Fibroblast of skin of left biceps (primary cell): ENCODE measurements at places on chromosomes 12 and 14.

- DNase-seq = no peak
Observed at GRCh38 chr12:71702590-71702989, 16.7 kb downstream of the TMEM19 start.

GRCh38 chr12:112842441-112842840, 50.9 kb downstream of the RPH3A start:
- no peak for DNase-seq

DNA sequence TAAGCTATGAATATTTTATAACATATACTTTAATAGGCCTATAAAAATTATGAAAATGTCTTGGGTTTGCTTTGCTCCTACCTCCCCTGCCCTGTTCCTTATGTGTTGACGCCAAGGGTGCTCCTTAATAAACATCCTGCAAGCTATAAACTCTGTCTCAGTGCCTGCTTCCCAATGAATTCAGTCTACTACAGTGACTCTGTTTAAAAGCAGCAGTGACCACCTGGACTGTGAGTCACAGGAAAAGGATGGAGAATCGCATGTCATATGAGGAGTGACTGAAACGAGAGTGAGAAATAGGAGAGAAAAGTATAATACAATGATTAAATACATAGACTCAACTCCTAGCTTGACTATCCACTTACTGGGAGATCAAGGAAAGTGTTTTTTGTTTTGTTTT, 41.1 kb upstream of the CFAP54 start:
- no peak for DNase-seq

DNA sequence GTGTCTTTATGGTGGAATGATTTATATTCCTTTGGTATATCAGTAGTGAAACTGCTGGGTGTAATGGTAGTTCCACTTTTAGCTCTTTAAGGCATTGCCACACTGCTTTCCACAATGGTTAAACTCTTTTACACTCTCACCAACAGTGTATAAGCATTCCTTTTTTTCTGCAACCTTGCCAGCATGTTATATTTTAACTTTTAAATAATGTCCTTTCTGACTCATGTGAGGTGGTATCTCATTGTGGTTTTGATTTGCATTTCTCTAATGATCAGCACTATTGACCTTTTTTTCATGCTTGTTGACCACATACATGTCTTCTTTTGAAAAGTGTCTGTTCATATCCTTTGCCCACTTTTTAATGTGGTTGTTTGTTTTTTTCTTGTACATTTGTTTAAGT, 142.5 kb downstream of the MSRB3 start:
- DNase-seq = no peak

GRCh38 chr14:89957791-89958190, 2.1 kb downstream of the TDP1 start:
- DNase-seq = no peak

- peak; percentile 97 for DNase-seq
Observed at GRCh38 chr12:7060353-7060954, at the start of gene C1S. Gene C1S, plus strand, starts transcription at chr12:7060718. Its CDS starts 1,195 bp downstream, at chr12:7061913.

DNA sequence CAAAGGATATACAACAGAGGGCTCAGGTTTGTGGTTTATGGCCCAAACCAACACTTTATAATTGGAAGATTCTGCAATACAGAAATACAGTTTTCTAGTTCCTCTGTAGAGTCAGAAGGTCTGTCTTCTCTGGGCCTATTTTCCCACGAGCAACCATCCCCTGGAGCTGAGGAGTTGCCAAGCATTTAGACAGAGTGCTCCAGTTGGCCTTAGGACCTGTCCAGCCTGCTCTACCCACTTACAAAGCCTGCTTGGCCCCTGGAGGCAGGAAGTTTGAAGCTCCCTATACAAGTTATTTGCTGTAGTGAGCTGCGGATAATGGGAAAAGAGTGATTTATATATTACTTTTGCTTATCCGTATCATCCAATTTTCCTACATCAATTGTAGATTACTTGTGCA, 60.8 kb upstream of the HSPB8 start:
- DNase-seq = no peak

- peak; percentile 83 for DNase-seq
Observed at GRCh38 chr12:43151441-43151981, 400.5 kb downstream of the ADAMTS20 start.

DNA sequence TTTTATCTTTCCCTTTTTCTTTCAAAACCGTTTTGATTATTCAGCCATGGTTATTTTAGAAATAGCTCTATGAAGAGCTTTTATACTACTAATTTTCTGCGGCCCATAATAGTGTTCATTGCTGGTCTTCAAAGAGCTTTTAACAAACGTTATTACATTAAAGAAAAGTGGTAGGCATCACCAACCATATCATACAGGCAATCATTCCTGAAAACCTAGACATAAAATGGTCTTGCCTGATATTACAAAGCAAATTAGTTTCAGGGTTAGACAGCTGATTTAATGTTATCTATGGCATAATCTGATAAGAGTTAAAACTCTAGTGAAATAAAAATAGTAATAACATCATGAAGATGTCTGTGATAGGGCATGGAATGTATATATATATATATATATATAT, 89.7 kb upstream of the CNTN1 start:
- DNase-seq = no peak

- DNase-seq = no peak
Observed at GRCh38 chr12:115570069-115570777, 707.3 kb downstream of the MED13L start.

DNA sequence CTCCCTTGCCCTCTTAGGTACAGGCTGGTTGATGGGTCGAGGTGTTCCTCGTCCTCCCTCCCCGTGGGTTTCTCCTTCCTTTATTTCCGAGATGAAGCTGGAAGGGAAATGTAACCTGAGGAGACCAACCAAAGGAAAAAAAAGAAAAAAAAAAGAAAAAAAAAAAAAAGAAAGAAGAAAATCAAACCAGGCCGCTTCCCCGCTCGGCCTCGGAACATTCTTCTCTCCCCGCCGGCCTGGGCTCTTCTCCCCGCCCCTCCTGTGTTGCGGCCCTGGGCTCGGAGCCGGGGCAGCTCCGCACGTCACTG, 1.6 kb upstream of the NFATC4 start:
- no peak for DNase-seq

GRCh38 chr14:94485944-94486841, 10.2 kb upstream of the SERPINA9 start:
- peak; percentile 16 for DNase-seq

DNA sequence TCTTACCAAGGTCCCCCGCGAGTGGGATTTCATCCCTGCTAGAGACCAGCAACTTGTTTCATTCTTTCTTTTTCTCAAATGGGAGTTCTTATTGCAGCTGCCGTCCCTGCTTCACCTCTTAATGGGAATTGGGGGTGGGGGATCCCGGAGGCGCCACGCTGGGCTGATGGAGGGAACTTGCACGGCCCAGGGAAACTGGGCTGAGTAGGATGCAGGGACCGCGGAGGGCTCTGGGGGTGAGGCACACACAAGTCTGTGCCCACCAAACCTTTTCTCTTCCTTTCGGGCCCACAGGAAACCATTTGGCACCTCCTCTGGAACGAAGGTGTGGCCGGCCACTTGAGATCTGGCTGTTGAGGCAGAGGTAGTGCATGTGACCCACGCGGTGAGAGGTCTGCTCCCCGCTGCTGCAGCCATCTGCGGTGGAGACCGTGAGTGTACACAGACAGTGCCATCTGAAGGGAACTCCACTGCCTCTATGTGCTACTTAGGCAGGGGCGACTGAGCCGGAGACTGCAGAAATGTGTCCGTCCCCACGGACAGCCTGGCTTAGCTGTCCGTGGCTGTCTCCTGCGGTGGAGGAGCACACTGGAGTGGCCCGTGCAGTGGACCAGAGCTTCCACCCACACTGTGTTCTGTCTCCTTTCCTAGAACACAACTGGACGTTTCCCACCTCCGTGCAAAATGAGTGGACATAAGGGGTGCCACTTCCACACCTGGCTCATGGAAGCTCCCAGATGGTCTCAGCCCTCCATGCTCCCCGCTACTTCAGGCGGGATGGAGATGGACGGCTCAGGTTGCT, 42.1 kb upstream of the TESC start:
- DNase-seq = no peak

DNA sequence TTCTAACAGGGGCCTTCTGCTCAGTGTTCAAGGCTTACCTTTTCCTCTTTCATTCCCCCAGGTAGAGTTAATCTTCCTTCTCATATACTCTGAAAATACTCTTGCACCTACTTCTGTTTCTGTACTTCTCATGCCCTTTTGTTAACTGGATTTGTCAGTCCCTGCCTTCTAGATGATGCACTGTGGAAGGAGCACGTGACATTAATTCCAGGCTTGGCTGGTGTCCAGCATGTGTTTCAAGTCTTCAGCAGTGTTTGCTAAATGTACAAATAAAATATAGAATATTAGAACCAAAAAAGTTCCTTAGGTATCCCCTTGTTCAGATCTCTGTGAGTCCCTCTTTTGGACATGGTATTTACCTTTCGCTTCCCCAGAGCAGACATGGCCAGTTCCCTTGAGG, 27.9 kb upstream of the EVL start:
- no peak for DNase-seq

- DNase-seq = peak; percentile 92
Observed at GRCh38 chr14:92625213-92625612, 111.6 kb downstream of the RIN3 start.

GRCh38 chr14:95943699-95944098, 67.1 kb downstream of the TUNAR start:
- no peak for DNase-seq

GRCh38 chr12:45184147-45184963, 31.5 kb upstream of the ANO6 start:
- DNase-seq = no peak

DNA sequence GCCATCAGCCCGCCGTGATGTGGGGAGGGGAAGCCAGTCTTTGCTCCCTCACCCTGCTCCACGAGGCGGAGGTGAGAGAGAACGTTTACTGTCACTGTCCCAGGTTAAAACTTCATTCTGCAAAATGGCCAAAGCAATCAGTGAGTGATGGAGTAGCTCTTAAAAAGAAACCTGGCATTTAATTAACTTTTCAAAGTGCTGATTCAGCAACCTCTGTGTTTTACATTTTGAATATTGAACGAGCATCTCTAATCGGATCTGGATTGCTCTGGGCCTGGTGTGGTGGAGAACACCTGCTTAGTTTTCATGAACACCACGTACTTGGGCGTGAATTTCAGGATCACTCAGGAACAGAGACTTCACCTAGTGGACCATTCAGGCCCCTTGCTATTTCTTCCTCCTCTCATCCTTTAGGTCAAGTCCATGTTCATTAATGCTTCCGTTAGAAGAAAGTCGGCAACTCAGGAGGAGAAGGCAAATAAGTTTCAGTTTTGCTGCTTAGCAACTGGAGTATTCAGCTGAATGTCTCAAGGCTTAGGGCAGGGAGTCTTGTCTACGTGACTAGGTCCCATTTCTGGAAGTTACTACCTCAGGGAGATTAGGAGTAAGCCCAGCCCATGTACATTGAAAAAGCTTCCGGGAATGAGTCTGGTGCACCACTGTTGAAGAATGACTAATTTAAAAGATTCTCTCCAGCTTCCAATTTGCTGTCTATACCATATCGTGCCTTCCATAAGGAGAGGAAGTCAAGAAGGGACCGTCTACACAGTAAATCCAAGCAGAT, 68.2 kb downstream of the IFT43 start:
- no peak for DNase-seq

DNA sequence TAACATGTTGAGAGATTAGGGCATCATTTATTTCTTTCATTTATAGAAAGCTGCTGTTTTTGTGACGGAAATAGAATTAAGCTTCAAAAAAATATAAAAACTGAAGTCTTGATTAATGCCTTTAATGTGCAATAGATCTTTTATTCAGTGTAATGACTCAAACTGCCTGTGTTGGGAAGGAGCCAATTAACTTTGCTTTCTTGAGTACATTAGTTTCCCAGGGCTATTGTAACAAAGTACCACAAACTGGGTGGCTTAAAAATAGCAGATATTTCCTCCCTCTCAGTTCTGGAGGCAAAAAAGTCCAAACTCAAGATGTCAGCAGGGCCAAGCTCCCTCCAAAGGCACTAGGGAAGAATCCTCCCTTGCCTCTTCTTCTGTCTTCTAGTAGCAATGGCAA, 36.6 kb downstream of the EID3 start:
- DNase-seq = no peak

- no peak for DNase-seq
Observed at GRCh38 chr14:75439989-75440388, 12.2 kb downstream of the JDP2 start.

- DNase-seq = no peak
Observed at GRCh38 chr14:65277580-65278270, 134.8 kb upstream of the FUT8 start.

DNA sequence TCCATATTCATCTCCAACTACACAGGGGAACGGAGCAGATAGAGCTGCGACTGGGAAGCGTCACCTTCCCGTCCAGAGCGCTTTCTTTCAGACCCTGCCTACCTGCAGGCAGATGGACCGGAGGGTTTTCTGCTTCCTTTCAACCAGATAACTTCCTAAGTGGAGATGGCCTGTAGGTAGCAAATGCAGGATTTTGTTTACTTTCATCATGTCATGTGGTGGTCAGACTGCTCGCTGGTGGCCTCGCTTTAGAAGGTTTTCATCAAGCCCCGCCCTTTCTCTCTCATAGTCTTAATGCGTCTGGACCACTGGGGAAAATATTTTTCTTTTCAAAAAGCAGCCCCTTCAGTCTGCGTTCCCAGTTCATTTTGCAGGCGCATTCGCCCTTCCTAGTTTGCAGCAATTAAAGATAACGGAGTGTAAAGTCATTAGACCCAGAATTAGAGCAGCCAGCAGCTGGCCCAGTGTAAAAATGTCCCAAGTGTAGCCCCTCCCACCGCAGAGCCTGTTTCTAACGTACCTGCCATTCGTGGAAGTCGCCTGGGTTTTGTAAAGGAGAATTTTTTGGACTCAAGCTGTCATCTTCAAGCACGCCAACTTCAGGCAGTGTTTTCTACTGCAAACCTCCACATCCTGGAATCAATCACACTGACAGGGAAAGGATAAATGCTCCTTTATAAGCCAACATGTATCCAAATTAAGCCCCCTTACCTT, 68.9 kb downstream of the TESC start:
- DNase-seq = no peak

- DNase-seq = no peak
Observed at GRCh38 chr14:60653701-60654161, 4.5 kb upstream of the SIX1 start.

GRCh38 chr14:93103392-93104080, 12.2 kb downstream of the ITPK1 start:
- no peak for DNase-seq

- DNase-seq = no peak
Observed at GRCh38 chr14:90424075-90424474, 27.2 kb downstream of the CALM1 start.
